Brain (organoid and tissue), 16 donors: ENCODE measurements at places on chromosomes 4 and X. TPM values are rescaled to one million over a fixed set of nuclear protein-coding genes. Genes with fewer than 3 reads are reported as not detected.

The CFAP47 gene
- polyA plus RNA-seq = not detected

The ANOS1 gene
- 2.3 TPM for polyA plus RNA-seq

The SLC16A2 gene
- 5.7 TPM for polyA plus RNA-seq

The FOXP3 gene
- polyA plus RNA-seq = 0.73 TPM

The HMGN5 gene
- polyA plus RNA-seq = 2.2 TPM

The ANXA10 gene
- polyA plus RNA-seq = not detected

- no peak for DNase-seq
These were observed 8.5 kb upstream of the AKAP17A start for GRCh38 chrX:1582686-1583437.

GRCh38 chr4:134936014-134936413 lies 734.4 kb upstream of the PABPC4L start:
- no peak for DNase-seq

DNA sequence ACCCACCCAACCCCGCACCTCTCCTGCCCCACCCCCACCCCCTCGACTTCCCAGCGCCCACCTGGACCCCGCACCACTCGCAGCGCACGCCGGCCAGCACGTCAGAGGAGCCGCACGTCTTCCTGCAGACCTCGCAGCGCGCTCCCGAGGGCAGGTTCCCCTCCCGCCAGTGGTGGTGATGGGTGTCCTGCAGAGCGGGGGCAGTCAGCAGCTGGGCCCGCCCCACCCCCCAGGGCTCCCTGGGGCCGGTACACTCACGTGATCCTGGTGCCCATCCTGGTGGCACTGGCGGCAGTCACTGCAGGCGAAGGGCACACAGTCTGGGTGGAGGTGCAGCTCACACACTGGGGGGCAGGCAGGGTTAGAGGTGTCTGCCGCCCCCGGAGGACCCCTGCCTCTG lies 5.1 kb downstream of the DGKQ start:
- no peak for DNase-seq

DNA sequence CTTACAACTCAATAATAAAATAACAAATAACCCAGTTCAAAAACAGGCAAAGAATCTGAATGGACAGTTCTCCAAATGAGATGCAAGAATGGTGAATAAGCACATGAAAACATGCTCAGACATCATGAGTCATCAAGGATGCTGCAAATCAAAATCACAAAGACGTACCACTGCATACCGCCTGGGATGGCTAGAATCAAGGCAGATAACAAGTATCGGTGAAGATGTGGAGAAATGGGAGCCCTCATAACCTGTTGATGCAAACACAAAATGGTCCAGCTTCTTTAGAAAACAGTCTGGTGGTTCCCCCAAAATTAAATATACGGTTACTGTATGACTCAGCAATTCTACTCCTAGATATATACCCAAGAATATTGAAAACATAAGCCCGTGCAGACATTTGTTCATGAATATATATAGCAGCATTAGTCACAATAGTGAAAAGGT lies 32.5 kb downstream of the AKAP4 start:
- DNase-seq = no peak

- no peak for DNase-seq
These were observed 85.6 kb downstream of the ANTXR2 start for GRCh38 chr4:79987401-79987800.

DNA sequence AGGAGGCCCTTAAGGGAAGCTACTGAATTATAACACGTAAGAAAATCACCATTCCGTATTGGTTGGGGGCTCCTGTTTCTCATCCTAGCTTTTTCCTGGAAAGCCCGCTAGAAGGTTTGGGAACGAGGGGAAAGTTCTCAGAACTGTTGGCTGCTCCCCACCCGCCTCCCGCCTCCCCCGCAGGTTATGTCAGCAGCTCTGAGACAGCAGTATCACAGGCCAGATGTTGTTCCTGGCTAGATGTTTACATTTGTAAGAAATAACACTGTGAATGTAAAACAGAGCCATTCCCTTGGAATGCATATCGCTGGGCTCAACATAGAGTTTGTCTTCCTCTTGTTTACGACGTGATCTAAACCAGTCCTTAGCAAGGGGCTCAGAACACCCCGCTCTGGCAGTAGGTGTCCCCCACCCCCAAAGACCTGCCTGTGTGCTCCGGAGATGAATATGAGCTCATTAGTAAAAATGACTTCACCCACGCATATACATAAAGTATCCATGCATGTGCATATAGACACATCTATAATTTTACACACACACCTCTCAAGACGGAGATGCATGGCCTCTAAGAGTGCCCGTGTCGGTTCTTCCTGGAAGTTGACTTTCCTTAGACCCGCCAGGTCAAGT lies 6.9 kb upstream of the MSANTD1 start:
- no peak for DNase-seq

DNA sequence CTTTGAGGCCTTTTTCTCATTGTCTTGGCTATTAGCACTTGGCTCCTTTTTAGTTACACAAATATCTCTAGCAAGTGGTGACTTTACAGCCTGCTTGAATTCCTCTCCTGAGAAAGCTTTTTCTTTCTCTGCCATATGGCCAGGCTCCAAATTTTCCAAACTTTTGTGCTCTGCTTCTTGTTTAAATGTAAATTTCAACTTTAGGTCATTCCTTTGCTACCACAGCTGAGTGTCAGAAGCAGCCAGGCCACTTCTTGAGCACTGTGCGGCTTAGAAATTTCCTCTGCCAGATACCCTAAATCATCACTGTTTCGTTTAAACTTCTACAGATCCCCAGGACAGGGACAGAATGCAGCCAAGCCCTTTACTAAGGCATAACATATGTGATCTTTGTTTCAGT lies 222.4 kb downstream of the FBXO8 start:
- DNase-seq = no peak

DNA sequence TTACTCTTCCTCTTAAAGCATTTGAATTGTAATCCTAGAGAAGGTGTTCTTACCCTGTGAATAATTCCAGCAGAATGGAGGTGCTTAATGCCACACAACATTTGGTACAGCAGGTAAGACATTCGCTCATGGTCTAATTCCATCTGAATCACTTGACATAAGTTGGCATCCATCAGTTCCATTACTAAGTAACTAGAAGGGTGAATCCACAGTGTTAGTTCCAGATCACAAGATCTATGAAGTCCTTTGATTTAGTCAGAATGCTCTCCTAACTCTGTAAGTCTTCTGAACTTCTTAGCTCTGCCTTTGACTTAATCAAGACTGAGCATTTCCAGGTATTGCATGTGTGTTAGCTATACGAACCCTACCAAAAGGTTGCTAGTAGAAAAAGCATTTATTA lies 258.0 kb downstream of the MAPK10 start:
- no peak for DNase-seq

DNA sequence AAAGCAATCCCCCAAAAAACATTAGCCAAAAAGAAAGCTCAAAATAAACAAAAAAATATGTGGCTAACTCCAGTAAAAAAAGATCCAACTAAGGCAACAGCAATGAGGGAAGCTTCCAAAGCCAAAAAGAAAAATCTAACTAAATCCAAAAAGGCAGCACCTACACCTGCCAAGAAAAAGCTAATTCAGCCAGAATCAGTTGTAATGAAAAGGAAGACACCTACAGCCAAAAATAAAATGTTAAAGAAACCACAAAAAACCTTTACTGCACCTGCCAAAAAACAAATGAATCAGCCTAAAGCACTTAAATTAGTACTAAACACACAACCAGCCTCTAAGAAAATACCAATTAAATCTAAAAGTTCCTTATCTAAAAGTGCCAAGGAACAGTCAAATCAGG lies 37.2 kb upstream of the CABS1 start:
- DNase-seq = no peak

DNA sequence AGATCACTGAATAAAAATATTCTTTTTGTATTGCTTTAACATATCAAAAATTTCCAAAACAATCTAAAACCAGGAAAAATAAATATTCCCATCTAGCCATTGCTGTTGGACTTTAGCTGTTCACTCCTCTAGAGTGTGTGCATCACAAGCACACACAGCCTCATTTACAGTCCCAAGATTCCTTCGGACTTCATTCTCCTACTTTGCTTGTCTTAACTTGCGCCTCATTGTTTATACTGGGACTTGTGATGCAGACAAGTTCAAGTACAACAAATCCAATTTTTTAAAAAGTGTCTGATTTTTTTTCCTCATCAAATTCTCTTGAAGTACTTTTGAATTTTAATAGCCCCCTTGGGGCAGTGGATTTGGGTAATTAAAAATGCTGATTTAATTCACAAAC lies 55.6 kb downstream of the TLL1 start:
- no peak for DNase-seq

DNA sequence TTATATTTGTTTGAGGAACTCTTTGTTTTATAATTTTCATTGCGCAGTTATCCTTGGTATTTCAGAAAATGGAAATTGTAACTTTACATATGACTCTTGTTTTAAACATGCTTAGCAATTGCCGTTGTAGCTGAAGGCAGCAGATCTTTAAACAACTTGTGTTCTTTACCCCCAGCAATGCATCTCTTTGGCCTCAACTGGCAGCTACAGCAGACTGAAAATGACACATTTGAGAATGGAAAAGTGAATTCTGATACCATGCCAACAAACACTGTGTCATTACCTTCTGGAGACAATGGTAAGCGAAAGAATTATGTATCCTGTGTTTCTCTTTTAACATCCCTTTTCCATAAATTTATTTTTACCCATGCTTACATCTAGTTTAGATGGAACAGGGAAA lies 263.6 kb downstream of the DCTD start:
- peak; percentile 80 for DNase-seq

DNA sequence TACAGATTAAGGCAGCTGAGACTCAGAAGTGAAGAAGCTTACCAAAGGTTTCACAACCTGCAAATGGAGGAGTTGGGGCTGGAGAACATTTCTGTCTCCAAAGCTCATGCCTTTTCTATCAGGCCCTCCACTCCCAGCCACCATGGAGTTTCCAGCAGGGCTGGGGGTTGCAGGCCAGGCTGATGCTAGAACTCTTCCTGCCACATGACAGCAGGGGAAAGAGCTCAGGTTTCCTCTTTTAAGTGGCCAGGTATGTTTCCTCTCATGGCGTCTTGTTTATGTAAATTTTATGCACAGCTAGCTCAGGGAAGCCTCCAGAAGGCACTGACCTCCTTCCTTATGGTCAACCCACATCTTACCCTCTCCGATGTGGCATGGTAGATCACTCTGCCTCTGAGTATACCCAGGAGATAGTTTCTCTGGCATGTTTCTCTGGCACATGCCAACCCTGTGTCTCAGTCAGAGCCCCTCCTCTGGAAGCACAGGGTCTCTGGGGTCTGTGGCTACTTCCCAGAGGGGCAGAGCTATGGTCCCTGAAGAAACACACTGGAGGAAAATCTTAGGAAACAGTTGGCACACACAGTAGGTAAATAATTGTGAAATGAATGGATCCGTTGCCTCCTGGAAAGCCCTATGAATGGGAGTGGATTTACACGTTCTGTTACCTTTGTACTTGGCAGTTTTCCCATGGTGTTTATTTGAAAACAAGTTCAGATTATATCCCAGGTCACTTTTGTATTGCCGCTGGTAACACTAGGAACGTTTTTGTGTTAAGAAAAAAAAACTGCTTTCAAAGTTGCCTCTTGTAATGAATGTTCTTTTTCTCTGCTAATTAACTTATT lies 28.9 kb downstream of the PDK3 start:
- no peak for DNase-seq

DNA sequence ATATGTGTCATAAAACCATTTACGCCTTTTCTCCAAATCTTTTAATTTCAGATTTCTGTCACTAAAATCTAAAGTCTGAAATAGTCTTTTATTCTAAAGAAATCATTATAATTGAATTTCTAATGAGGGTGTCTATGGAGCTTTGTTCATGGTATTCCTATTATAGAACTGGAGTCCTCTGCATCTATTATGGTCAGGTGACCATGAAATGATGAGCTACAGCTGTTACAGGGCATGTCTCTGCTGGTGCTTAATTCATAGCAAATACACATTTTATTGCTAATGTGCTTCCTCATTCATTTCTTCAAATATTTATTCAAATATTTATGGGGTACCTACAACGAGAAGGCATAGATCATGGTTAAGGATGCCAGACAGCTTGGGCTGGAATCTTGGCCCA lies 126.1 kb downstream of the NAA11 start:
- DNase-seq = peak; percentile 63

DNA sequence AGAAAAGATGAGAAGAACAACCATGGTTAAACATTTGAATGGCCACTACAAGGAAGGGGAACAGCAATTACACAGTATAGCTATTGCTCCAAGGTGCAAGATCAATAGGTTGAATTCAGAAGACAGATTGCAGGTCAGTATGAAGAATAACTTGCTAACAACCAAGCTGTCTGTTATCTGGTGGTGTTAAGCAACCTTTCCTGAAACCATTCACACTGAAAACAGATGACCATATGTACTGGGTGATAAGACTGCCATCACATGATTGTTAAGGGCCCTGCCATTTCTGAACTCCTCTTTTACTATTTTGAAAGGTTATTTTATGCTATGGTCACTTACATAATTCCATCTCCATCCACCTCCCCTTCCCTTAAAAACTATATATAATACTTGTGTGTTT lies 6.8 kb downstream of the GABRA3 start:
- no peak for DNase-seq

DNA sequence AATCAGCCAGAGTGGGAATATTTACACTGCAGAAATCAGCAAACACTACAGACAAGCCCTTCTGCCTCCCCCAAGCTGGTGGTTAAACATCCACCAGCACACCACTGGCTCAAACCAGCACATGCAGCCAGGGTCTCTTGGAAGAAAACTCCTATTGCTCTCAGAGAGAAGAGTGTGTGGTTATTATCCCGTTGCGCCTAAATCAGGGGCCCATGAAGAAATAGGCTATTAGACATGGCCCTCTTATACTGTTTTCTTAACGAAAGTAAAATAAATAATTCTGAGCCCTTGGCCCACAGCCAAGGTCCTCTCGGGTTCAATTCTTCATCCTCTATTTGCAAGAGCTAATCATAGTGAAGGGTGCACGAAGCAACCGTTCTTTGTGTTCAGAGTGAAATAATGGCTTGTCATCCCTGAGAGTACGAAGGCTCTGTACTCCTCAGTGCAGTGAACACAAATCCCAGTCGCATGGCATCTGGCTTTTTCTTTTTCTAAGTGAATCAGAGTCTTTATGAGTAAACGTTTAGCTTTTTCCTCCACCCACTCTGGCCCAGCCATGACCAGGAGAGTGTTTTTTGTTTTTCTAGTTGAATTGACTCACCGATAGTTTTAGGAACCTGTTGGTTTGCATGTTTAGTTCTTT lies 33.4 kb upstream of the RBM47 start:
- peak; percentile 59 for DNase-seq

GRCh38 chr4:102815981-102816380 lies 11.4 kb downstream of the UBE2D3 start:
- no peak for DNase-seq

DNA sequence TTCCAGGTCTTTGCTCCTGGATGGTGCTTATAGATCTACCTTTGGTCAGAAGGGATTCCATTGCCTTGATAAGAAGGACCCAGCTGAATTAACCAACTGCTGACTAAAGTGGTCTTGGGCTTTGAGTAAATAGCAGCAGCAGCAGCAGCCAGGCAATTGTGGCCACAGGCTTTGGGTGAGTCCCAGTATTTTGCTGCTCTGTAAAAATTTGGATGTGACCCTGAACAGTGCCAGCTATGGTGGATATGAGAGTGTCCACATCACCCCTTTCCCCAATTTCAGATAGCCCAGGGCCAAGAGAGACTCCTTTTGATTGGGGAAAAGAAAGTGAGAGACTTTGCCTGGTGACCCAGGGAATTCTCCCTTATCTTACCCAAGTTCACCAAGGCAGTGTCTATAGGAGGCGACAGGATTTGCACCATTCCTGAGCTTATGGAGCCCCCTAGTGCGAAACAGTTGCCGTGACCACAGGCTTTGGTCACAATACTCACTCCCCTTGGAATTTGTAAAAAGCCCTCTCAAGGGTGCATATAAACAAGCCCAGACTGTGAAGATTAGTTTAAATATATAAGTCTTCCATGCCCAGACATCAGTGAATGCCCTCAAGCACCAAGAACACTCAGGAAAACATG lies 518.0 kb downstream of the TMA16 start:
- peak; percentile 23 for DNase-seq
